Left lung (tissue), 14 donors: ENCODE measurements at places on chromosomes 4 and X. TPM values are rescaled to one million over a fixed set of nuclear protein-coding genes. Genes with fewer than 3 reads are reported as not detected.

Gene PAGE4
- total RNA-seq = not detected

- DNase-seq = no peak
These were observed 195.7 kb upstream of the IL1RAPL1 start for GRCh38 chrX:28391528-28391927.

DNA sequence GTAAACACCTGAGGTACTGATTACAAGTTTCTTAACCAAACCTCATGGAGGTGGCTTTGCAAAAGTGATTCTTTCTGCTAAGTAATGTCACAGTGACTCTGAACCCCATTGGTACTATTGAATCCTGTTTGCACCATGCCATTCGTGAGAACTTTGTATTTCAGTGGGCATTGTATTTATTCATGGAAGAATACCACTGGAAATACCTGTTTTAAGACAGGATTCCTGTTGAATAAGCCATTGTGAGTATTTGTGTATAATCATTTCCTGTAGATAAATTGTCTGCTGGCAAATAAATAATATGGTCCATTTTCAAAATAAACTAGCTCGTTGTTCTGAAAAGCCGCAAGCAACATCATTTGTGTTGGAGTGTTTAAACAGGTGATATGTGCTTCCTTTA lies 136.4 kb upstream of the GUCY1A1 start:
- no peak for DNase-seq

DNA sequence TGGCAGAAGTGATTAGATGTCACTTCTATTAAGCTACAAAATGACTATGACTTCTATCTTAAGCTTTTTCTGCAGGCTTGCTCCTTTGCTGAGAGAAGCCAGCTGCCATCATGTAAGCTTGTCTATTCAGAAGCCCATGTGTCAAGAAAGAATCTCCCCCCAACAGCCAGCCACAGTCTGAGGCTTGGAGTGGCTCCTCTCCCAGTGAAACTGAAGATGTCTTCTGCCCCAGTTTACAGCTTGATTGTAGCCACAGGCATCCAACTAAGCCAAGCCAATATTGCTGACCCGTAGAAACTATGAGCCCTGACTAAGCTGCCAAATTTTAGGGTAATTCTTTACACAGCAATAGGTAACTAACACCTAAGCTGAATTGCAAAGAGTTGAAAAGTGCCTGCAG lies 26.7 kb upstream of the SLC10A7 start:
- DNase-seq = no peak
